Chondrocyte (in vitro differentiated cells): ENCODE measurements at places on chromosomes 7 and 10. TPM values are rescaled to one million over a fixed set of nuclear protein-coding genes. Genes with fewer than 3 reads are reported as not detected.

The TMEM196 gene
- not detected in 3 replicates for total RNA-seq

The NME8 gene
- not detected in 3 replicates for total RNA-seq

The LRRC61 gene
- total RNA-seq, result 1.5 to 1.7 TPM in 2 of 3 replicates, not detected in the other

The SUV39H2 gene
- 8.3 to 13.1 TPM (median 9.2 TPM) in 3 replicates for total RNA-seq

The ZNF467 gene
- total RNA-seq, result 2.3 to 3.5 TPM (median 3.1 TPM) in 3 replicates

The CTTNBP2 gene
- total RNA-seq, result 2.3 to 5.1 TPM (median 2.9 TPM) in 3 replicates

The TMEM26 gene
- total RNA-seq, result 0.92 to 1.9 TPM (median 1.0 TPM) in 3 replicates

The OR6B1 gene
- not detected in 3 replicates for total RNA-seq

The UBE2H gene
- 137 to 172 TPM (median 167 TPM) in 3 replicates for total RNA-seq

The FAM25G gene
- not detected in 3 replicates for total RNA-seq

The TMUB1 gene
- total RNA-seq, result 31.2 to 43.2 TPM (median 33.2 TPM) in 3 replicates

The CRYGN gene
- total RNA-seq, result not detected in 3 replicates

The HOXA9 gene
- total RNA-seq, result not detected in 3 replicates

The NUDT13 gene
- 1.7 to 2.2 TPM (median 2.0 TPM) in 3 replicates for total RNA-seq

The WIPF3 gene
- 0.10 to 0.65 TPM (median 0.51 TPM) in 3 replicates for total RNA-seq

The CTAGE4 gene
- 0.47 TPM in 1 of 3 replicates, not detected in the others for total RNA-seq

The CALHM2 gene
- total RNA-seq, result 1.3 to 10.9 TPM (median 9.9 TPM) in 3 replicates

The ZNF727 gene
- not detected in 3 replicates for total RNA-seq
